ENCODE measurements at places on chromosomes 1 and 21.
A peak's percentile ranks its signal among the peaks of the same experiment; 100 is the strongest.

GRCh38 chr1:183947988-183948387 is 89.5 kb downstream of the COLGALT2 start:
- DNase-seq, result no peak

GRCh38 chr1:43438006-43438405 is 15.7 kb downstream of the HYI start:
- no peak for DNase-seq

DNA sequence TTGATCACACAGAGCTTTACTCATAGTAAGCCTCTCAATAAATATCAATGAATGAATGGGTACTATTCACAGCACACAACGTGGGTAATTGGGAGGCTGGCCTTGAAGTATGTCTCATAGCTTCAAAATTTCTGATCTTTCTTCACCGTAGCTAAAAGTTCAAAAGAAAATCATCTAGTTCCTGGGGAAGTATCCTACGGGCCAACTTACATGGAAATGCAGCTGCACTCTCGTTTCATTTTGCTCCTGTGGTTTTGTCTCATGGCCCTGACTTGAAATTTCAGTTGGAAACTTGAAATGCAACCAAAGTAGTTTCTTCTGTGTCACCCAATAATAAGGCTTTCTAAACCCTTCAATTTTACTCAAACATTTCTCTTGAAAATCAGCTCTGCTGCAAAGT is 76.1 kb upstream of the CNIH3 start:
- no peak for DNase-seq

- no peak for DNase-seq
Measured at GRCh38 chr1:201144701-201145100, 9.6 kb downstream of the TMEM9 start.

DNA sequence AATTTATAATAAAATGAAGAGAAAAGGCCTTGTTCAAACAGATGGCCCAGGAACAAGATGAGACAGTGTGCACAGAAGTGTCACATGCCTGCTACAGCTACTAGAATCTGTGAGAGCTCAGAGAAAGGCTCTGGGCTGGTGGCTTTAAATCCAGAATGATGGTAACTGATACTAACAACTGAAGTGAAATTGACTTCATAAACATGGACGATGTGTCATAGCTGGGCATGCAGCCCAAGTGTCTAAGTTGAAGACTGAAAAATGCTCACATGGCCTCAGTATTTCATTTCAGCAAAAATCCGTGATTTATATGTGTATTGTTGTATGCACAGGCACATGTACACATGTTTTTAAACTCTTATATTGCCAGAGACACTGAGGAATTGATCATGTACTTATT is 208.3 kb upstream of the RUNX1 start:
- DNase-seq, result peak; percentile 90

- no peak for DNase-seq
Measured at GRCh38 chr1:231885209-231885854, 258.7 kb downstream of the DISC1 start.

DNA sequence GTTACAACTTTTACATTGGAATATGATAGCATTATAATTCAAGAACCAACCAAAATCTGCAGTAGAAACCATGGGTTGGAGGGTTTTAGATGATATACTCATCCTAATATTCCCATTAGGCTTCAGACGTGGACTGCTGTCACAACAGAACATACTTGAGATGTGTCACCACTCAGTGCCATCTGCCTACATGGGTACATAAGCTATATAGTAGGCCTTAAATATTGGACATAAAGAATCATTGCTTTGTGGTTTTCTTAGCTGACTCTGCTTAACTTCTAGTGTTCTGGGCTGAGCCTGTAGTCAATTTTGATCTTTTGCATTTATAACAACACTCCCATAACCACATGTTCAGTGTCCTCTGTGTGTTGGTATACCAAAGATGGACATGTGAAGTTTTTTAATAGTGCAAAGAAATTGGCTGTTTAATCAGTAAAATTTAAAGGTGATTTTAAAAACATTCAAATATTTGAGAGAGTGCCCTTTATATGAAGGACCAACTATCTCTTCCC is 14.2 kb downstream of the RAP1A start:
- no peak for DNase-seq

- no peak for DNase-seq
Measured at GRCh38 chr1:15282810-15283474, 35.9 kb downstream of the FHAD1 start.

- DNase-seq, result no peak
Measured at GRCh38 chr1:203931953-203932352, 70.6 kb downstream of the SNRPE start.

DNA sequence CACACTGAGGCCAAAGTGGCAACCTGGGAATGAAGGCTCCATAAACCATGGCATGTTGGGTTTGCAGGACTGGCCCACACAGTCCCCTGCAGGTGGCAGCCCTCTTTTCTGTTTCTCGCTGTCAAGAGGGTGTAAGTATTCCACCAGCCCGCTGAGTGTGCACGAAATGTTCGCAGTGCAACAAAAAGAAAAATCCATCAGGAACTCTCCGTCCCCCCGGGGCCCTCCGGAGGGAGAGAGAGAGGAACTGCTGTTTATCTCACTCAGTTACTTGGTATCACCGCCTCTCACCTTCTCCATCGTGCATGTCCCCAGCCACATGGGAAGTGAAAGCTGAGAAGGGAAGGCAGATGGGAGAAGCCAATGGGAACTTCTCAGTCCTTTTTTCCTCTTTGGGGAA is 38.3 kb downstream of the NCF2 start:
- DNase-seq, result no peak

- no peak for DNase-seq
Measured at GRCh38 chr21:17636711-17637110, 24.0 kb upstream of the BTG3 start.

GRCh38 chr1:205972491-205973168 is 29.4 kb upstream of the SLC26A9 start:
- DNase-seq, result no peak

- peak; percentile 38 for DNase-seq
Measured at GRCh38 chr1:101148980-101149379, 87.8 kb upstream of the S1PR1 start.

DNA sequence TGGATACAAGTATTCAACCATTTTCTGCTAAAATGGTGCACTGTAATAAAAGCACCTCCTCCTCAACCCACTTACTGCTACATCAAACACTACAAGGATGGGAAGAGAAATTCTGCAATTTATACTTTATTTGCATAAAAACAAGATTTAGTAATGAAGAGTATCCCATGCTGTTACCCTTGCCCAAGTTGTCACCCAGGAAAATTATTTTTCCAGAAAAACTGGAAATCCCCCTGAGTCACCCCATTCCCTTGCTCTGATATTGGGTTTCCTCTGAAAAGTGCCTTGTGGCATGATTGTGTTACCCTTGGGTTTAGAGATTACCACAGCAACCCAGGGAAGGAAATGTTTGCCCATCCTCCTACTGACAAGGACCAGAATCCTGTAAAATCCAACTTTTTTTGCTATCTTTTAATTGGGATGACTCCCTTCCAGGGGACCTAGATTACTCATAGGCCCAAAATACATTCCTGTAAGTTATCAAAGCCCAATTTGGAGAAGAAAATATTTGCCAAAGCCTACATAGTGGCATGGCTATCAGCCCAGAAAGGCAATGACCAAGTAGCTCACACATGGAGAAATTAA is 16.5 kb upstream of the ZC3H11B start:
- no peak for DNase-seq

DNA sequence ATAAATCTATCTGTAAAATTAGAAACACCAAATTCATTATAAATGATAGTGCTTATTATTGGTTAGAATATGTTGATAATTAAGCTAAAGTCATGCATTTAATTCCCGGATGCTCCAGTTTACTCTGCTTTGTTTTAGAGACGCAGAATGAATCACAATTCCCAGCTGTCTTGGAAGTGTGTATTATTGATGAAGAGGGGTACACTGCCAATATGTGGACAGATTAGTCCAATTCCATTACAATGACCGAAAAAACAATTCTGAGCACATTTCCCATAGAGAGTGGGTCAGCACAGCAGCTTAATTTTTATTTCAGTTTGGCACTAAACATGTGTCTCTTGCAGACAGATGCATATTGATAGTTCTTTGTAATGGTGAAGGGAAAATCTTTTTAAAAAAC is 146.7 kb downstream of the KCNT2 start:
- no peak for DNase-seq

GRCh38 chr1:21378705-21379494 is 61.0 kb upstream of the NBPF3 start:
- DNase-seq, result peak; percentile 97

DNA sequence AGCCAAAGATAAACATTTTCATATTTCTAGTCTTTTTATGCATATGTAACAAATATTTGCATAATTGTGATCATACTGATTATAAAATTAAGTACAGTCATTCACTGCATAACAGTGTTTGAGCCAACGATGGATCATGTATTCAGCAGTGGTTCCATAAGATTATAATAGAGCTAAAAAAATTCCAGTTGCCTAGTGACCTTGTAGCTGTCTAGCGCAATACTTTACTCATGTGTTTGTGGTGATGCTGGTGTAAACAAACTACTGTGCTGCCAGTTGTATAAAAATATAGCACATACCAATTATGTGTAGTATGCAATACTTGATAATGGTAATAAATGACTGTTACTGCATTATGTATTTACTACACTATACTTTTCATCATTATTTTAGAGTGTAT is 2.1 kb upstream of the S100A10 start:
- no peak for DNase-seq

- peak; percentile 81 for DNase-seq
Measured at GRCh38 chr1:236524142-236524894, 536 bp downstream of the LGALS8 start.

DNA sequence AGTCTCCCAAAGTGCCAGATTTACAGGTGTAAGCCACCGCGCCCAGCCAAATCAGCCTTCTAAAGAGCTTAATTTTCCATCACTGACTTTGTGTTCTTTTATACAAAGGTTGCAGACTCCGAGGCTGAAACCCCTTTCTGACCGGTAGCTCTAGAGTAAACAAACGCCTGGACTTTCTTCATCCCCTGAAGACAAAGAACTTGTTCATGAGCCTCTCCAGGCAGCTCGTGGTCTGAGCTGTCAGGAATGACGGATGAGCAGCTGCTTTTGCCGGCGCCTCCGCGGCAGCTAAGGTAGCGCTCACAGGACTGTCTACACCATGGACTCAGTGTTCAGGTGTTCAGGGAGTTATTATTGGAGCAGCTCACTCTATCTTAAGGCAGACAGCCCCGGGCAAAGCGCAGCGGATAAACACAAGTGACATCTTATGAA is 128.5 kb upstream of the ERRFI1 start:
- DNase-seq, result peak; percentile 82

- peak; percentile 68 for DNase-seq
Measured at GRCh38 chr1:153610811-153611301, 2.1 kb downstream of the S100A16 start.

- DNase-seq, result peak; percentile 95
Measured at GRCh38 chr1:71080739-71081696, at the start of gene ZRANB2. Gene ZRANB2, minus strand, starts transcription at chr1:71081035. Its CDS starts 40 bp downstream, at chr1:71080995.

DNA sequence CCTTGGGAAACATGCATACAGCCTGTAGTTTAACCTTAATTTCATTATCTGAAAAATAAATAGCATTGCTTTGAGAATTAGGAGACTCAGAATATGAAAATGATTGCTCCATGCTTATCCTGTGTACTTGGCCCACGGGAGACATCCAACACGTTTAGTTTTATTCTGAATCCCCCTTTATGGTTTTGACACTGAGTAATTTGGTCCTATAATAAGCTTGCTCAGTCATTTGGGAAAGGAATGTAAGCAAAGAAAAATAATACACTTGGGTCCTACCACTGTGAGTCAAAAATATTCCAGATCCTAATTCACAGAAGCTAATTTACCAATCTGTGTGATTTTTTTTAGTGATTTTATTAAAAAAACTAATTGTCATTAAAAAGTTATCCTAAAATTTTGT is 557.3 kb downstream of the USP25 start:
- DNase-seq, result no peak

DNA sequence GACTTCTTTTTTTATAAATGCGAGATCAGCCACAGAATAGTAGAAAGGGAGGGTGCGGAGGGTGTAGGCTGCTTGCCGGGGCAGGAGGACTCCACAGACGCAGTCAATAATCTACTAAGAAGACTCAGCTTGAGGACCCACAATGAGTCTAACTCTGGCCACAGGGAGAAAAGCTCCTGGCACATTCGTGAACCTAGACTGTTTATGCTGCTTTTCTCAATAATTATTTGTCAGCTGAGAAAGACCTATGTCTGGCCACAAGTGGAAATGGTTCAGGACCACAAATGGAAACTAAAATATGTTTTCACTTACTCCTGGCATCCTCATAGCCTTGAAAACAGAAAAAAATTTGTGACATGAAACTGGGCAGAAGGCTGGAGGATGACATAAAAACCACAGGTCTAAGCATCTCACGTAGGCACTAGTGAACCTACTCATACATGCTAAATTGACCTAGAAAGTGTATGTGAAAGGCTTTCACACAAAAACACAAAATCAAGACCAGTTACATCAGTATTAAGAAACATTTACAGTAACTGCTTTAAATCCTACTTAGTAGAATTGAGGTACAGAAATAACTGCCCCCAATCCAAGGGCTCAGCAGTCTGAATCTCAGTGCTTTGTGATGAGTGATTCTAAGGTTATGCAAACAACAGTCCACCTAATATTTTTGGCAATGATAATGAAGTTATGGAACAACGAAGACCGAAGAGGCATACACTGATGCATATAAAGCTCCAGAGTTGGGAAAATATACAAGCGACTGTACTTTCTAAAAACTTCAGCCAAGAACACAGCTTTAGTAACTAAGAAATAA is 159.5 kb downstream of the SLC45A1 start:
- DNase-seq, result peak; percentile 75

DNA sequence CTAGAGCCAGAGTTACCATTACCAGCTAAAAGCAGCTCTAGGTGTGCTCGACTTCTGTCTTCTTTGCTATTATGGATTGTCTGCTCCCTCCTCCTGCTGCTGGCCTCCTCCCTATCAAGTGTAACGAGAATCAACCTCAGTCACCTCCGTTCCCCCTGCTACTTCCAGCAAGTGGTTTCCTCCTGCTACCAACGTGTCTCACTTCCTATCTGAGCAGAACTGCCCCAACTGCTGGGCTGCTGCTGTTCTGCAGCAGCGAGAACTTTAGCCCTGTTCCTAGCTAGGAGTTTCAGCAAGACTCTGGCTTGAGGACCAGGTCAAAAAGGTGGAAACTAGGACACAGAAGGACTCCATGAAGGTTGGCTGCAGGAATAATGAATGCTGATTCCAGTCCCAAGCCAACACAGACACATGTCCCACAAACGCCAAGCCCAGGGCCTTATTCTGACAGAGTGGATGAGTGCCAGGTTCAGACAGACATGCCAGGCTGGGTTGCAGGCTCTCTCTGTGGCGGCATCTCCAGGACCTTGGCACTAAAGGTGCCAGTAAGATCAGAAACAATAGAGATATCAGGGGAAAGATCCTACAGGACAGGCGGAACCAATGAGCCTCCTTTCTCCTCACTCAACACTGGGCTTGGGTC is 46.9 kb downstream of the CD34 start:
- no peak for DNase-seq

DNA sequence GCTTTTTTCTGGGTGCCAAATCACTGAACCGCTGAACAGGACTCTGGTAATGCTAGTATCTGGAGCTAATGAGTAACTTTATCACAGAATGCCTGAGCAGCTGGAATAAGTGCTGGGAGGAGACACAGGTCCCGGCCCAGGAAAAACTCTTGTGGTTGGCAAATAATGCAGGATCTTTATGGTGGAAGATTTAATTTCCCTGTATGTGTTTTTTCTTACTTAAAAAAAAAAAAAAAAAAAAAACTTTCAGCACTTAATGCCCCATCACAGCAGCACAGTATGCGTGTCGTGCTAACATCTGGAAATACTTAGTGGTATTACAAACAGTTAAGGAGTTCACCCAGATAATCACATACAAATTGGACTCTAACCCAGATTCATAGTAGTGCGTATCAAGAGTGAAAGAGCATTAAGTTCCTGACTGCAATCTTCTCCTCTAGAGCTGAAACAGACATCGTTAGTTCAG is 220.7 kb downstream of the TOMM20 start:
- peak; percentile 94 for DNase-seq
